ENCODE measurements at places on chromosomes 7 and 10. TPM values are rescaled to one million over a fixed set of nuclear protein-coding genes. Genes with fewer than 3 reads are reported as not detected.

HOXA6 gene
- polyA plus RNA-seq = not detected

TAS2R4 gene
- polyA plus RNA-seq = not detected

SPDYE2B gene
- not detected for polyA plus RNA-seq

- DNase-seq = peak; percentile 91
Measured at GRCh38 chr10:102461187-102462054, 10.1 kb upstream of the C10orf95 start.

DNA sequence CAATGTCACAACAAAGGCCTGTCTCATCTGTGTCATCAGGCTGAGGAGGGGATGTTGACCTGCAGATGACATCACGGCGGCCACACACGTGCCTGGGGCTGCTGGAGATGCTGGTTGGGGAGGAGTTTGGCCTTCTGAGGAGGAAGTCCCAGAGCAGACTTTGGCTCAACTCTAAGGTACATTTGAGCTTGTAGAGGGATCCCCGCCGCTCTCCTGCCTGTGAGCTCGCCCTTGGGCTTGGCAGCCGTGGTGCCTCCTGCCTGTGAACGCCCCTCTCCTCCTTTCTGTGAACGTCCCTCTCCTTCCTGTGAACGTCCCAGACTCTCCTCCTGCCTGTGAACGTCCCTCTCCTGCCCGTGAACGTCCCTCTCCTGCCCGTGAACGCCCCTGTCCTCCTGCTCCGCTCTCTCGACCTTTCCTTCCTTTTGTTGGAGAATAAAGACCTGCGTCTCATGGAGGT, 176.4 kb downstream of the DNAJB6 start:
- DNase-seq = no peak

DNA sequence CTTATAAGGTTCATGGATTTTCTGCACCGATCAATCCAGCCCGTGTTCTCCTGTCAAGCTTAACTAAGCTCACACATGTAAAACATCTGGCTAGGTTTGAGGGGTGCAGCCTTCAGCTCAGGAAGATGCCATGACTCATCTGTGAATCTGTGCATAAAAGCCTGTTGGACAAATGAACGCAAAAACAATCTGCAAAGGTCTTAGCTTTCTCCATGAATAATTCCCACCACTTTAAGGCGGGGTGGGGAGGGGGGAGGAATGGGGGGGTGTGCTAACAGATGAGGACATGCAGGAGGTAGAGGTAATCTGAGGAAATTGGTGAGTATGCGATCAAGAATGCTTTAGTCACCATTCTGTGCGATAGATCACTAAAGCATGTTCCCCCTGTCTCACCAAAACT, 4.8 kb downstream of the DOCK4 start:
- no peak for DNase-seq

DNA sequence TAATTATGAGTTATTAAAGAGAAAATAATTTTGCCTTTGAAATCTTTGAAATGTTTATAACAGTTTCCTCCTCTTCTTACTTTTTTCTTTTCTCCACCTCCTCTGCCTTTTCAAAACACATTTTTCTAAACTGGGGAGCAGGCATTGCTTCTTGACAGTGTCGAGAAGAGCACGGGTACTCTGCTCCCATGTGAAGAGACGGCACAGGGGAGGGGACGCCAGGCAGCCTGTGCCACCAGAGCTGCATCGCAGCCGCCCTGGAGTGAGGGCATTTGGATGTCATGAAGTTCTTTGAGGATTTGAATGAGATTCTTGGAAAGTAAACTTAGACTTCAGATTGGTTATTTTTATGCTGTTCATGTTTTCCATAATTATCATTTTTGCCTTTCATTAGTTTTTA, 149.7 kb downstream of the ACTR3B start:
- no peak for DNase-seq

- DNase-seq = no peak
Measured at GRCh38 chr10:121988361-121989324, at the start of gene TACC2. TSS of gene TACC2 (plus strand) at chr10:121989163. CDS start at chr10:122021982, 32,819 bp downstream.

Data from liver (tissue), 10 donors.